ENCODE measurements at places on chromosomes 11 and 22.
A peak's percentile ranks its signal among the peaks of the same experiment; 100 is the strongest.

GRCh38 chr11:63813035-63813562 lies at the start of gene SPINDOC:
Gene SPINDOC, plus strand, starts transcription at chr11:63813456. Its CDS starts 231 bp downstream, at chr11:63813687.
- DNase-seq, result peak; percentile 97

DNA sequence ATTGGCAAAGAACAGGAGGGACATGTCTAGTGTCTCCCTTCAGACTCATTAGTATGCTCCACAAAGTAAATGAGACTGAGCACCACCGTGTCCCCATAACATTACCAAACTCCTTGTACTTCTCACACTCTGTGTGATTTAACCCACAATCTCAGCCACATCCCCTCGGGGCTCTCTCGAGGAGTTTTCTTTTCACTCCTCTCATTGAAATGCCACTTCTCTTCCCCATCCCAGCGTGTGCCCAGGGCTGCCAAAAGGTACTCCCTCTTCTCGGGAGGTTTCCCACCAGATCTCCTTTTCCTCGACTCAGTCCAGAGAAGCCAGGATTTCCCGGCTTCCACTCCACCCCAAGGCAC lies 1.1 kb downstream of the RBFOX2 start:
- peak; percentile 38 for DNase-seq

GRCh38 chr11:9615031-9615451 lies 41.6 kb downstream of the WEE1 start:
- DNase-seq, result no peak

DNA sequence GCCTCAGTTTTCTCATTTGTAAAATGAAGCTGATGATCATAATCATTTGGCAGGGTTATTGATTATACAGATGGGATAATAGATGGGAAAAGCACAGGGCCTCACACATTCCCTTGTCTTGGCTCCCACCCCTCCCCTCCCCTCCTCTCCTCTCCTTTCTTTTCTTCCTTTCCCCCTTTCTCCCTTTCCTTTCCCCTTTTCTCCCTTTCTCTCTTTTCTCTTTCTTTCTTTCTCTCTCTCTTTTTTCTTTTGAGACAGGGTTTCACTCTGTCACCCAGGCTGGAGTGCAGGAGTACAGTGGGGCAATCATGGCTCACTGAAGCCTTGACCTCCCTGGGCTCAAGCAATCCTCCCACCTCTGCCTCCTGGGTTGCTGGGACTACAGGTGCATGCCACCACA lies 161.0 kb upstream of the NARS2 start:
- no peak for DNase-seq

DNA sequence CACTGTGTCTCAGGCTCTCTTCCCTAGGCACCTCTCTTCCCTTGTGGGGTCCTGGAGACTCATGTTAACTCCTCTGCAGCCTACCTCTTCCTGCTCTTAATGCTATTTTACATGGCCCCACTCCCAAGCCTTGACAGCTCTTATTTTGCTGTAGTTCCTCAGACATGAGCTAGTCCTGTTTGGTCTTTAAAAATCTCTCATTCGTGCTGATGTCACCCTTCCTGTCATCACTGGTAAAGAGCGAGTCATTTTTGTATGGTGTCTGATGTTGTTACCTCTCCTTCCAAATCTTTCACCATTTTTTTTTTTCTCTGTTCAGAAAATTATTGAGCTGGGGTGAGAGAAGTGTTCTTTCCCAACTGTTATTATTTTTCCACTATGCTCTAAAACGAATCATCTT lies 84.8 kb upstream of the ZBED5 start:
- no peak for DNase-seq

GRCh38 chr11:134357545-134357839 lies 25.7 kb downstream of the GLB1L2 start:
- DNase-seq, result no peak

GRCh38 chr22:46116491-46116958 lies 33.8 kb upstream of the PPARA start:
- peak; percentile 94 for DNase-seq

GRCh38 chr11:26688701-26689100 lies 33.2 kb downstream of the SLC5A12 start:
- DNase-seq, result no peak

DNA sequence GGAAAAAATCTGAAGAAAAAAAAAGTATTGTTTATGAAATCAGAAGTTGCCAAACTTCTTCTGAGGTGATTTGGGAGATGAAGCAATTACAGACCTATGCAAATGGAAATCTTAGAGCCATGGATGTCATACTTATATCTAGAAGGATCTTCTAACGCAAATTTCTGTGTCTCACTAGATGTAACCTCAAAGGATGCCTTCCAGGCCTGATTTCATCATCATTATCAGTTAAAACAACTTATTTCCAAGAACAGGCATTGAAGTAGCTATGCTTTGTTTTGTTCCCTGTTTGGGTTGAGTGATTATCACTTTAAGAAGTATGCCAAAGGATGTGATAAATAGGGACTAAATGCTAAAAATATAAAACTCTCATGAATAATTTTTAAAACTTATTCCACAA lies 43.9 kb upstream of the ANGPTL5 start:
- DNase-seq, result no peak

DNA sequence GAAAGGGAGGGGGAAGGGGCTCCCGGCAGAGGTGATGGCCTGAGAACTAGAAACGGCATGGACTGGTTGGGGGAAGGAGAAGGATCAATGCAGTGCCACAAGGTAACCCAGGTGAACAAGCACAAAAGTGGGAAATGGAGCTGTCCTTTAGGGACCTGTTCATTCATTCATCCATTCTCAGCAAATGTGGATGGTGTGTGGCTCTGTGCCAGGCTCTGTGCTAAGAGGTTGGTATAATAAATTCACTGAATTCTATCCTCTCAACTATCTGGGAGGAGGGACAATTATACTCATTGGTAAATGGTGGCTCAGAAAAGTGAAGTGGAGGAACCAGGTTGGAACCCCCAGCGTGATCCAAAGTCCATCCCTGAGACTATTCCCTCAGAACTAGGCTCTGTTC lies 18.6 kb upstream of the ARAP1 start:
- no peak for DNase-seq

DNA sequence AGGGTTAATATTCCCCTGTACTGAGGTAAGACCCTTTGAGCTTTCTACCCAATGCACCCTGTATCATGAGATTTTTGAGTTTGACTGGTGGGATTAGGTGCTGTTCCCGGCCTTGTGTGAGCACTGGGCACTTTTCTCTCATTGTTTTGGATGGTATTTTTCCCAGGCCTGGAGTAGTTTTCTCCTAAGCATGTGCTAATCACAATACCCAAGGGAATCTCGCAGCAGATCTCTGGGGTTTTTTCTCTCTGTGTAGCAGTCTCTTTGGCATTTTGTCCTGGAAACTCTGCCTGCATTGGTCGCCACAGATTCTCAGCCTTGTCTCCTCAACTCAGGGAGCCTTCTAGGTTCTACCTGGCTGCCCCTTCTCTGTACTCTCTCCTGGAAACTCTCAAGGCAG lies 19.9 kb downstream of the IGHMBP2 start:
- DNase-seq, result no peak

DNA sequence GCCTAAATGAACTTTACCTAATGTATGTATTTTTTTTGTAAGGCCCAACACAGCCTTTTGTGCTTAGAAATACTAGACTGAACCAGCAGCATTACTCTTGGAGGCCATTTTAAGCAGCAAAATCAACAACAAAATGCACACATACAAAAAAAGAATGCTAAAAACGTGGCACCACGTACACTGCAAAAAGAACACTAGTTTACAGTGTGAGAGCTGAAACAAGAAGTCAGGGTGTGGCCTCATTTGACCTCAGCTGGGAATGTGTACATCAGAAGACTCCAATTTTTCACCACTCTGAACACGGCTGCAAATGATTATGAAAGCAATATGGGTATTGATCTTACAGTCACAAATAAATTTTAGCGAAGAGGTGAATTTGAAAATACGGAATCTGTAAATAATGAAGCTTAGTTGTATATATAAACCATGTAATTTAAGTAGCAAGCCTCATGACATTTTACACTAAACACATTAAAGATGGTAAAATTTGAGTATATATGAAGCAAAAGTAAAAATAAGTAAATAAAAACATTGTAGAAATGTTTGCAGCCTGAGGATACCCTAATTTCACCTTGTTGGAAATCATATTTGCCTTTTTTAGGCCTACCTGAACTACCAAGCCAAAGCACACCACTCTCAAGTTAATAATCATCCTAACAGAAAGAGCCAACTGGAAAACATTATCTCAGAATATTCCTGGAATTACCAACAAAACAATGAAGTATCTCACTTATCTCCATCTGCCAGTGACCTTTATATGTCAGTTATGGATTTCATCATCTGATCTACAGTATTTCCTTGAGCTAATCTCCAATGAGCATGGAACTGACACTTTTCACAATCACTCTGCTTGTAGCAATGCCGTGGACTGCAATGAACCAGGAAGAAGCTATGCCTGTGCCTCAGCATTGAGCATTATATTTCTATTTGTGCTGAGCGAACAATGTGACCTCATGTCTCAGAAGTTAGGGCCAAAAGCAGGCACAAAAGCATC lies 319.5 kb upstream of the FAT3 start:
- no peak for DNase-seq

GRCh38 chr11:810040-810567 lies 337 bp downstream of the RPLP2 start:
- DNase-seq, result no peak

GRCh38 chr22:46933040-46933930 lies 170.8 kb downstream of the TBC1D22A start:
- DNase-seq, result no peak

DNA sequence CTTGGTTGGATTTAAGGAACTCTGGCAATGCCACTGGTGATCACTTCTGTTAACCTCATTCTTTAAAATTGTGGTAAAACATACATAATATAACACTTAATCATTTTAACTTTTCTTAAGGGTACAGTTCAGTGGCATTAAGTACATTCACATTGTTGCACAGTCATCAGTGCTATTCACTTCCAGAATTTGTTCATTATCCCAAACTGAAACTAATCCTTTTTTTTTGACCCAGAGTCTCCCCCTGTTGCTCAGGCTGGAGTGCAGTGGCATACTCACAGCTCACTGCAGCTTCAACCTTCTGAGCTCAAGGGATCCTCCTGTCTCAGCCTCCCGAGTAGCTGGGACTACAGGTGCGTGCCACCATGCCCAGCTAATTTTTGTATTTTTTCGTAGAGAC lies 10.6 kb downstream of the ELF5 start:
- DNase-seq, result no peak

GRCh38 chr11:71580057-71581003 lies 2.3 kb downstream of the KRTAP5-11 start:
- DNase-seq, result peak; percentile 49

- no peak for DNase-seq
Observed at GRCh38 chr11:44096360-44097185, 1.1 kb downstream of the EXT2 start.

GRCh38 chr11:61731952-61732675 lies 20.3 kb upstream of the MYRF start:
- no peak for DNase-seq

DNA sequence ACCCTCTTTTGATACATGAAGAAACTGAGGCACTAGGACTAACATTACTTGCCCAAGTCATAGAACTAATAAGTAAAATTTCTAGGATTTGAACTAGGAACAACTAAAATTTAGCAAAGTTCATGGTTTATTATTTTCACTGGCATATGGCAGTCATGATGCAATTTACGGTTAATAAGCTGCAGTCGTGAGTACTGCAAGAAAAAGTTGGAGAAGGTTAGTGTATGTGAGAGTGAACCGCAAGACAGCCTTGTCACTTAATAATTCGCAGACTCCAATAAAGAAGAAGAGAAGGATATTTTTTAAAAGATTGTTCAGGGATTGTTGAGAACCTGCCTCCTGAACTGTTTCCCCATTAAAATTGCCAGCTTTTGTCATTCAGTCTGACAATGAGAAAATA lies 663.4 kb upstream of the TENM4 start:
- no peak for DNase-seq

GRCh38 chr22:41482319-41482935 lies 13.5 kb downstream of the ACO2 start:
- no peak for DNase-seq

DNA sequence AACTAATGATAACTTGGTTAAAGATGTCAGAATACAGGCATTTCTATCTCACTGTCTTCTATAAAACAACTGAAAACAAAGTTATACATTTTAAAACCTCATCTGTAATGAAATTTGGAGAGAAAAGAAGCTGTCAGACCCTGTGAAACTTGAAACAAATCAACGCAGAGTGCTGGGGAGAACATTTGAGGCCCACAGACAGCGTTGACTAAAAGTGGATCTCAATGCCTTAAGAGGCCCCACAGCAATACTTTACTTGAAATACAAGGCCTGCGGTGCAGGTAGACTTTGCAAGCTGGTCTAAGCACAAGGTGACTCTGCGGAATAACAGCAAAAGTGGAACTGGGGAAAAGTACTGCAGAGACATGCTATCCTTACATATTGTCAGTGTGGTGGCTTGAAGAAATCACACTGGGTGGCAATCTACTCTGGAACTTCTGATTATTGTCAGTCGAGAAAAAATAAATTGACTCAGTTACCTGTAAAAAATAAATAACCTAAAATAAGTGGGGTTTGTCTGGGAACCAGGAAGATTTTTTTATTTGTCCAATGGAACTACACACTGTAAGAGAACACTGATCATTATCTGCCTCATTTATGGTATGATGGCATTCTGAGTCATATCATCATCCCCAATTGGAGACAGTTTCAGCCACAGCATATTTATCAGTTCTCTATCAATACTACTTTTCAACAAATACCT lies 138.9 kb downstream of the LUZP2 start:
- DNase-seq, result no peak

GRCh38 chr22:50252082-50253045 lies 1.3 kb upstream of the HDAC10 start:
- peak; percentile 78 for DNase-seq

DNA sequence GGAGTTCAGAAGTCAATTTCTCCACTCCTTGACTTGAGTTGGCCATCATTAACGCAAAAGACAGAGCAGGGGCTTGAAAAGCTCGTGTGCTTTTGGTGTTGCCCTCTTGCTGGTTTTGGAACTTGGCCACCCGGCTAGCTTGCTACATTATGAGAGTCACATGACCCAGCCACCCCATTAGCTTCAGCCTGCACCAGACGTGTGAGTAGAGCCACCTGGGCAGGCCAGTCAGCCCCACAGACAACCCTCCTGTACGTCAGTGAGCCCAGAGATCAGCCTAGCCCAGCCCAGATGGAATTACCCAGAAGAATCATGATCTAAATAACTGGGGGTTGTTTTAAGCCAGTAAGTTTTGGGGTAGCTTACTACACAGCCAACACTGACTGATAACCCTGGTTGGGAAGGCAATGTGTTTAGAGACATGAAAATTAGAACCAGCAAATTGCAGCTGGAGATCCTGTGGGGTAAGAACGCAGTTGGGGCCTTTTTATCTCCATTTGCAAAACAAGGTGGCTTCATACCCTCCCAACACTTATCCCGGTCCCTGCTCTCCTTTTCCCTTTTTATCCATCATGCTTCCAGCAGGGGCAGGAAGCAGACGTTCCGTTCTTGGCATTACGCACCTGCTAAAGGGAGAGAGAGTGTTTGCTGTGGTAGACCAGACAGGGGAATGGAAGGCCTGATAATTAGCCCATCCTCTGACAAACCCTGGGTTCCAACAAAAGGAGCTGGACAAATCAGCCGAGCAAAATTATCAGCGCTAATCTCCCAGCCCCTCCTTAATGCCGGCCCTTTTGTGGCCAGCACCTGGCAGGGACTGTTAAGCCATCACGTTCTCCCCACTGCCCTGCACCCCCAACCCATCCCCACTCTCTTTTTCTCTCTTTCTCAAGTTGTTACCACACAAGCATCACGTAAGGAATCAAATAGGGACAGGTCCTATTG lies 548.7 kb upstream of the CADM1 start:
- DNase-seq, result no peak

GRCh38 chr11:11416917-11417316 lies 63.9 kb upstream of the CSNK2A3 start:
- DNase-seq, result no peak

Data from cerebellum (tissue), 4 donors.